Caki2 (cell line): ENCODE measurements at places on chromosomes 4 and X. TPM values are rescaled to one million over a fixed set of nuclear protein-coding genes. Genes with fewer than 3 reads are reported as not detected.

- no peak for DNase-seq
Observed at GRCh38 chrX:74449937-74450330, 28.6 kb downstream of the SLC16A2 start.

DNA sequence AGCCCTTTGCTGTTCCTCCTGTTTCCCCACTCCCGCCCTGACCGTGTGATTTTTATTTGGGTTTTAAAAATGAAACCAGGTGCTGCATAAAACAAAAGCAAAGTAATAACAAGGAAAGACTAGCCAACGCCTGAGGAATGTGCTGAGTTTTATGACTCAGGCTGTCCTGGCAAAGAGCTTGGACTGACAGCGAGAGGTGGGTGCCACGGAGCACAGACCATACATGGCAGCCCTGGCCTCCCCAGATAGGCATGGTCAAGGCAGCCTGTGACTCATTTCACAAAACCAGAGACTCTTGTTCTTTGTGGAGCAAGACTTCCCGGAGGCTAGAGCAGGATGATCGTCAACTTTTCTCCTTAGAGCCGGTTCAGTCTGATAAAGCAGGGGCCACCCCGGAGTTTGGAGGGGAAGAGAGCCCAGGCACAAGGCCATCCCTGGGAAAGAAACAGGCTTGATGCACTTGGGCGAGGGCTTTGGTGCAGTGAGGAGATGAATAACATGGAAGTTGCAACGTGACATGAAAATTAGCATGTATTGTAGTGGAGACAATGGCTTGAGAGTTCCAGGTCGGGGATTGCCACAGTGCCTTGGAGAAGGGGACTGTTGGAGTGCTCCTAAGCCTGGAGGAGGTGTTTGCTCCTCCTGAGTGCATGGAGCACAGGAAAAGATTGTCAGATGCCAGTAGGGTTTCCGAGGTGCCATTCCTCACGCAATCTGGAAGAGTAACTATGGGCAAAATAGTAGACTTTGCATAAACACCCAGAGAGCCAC is 54.8 kb downstream of the C4orf51 start:
- peak; percentile 90 for DNase-seq

DNA sequence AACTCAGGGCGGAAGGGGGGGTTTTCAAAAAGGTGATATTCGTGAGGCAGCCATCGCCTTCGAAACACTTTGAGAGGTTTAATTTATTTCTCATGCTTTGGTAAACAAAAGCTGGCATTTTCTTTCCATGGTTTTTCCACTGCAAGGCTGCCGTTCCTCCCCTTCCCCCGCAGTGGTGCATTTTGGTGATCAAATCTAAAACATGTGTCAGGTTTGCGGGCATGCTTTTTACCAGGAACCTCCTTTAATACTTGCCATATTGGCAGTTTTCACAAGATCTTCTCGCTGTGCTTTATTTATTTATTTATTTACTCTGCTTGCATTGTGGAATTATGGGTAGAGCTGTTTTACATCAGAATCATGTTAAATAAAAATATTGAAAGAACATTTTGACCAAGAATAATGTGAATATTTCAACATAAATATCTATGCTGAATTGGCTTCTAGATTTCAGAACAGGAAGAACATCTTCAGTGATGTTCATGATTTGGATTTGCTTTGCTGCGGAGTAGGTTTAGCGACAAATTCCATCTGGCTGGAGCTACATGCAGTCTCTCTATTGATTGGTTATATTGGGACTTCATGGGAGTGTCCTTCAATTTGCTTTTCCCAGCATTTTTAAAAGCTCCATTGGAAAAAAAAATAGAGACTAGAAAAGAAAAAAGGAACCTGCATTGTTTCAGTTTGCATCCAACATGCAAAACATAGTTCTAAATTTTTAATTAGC is 54.4 kb downstream of the STOX2 start:
- DNase-seq, result no peak

GRCh38 chrX:137366018-137366633 is 199.8 kb upstream of the ZIC3 start:
- DNase-seq, result no peak

DNA sequence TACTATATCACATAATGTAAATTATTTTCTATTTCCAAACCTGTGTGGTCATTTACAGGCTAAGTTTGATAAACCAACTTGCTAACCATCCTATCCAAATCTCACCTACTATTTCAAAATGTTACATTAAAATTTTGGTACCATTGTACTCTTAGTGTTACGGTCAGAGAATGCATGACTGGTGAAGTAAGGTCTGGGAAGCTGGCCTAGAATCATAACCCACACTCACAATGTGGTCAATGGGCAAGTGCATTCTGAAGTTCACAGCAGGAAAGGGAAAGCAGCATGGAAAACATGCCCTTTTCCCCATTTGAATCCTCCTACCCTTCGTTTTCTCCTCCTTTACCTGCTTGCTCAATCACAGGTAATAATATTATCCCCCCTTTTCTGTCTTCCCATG is 54.4 kb downstream of the PPP3CA start:
- no peak for DNase-seq

GRCh38 chr4:181538431-181538830 is 704.8 kb upstream of the TENM3 start:
- DNase-seq, result no peak

DNA sequence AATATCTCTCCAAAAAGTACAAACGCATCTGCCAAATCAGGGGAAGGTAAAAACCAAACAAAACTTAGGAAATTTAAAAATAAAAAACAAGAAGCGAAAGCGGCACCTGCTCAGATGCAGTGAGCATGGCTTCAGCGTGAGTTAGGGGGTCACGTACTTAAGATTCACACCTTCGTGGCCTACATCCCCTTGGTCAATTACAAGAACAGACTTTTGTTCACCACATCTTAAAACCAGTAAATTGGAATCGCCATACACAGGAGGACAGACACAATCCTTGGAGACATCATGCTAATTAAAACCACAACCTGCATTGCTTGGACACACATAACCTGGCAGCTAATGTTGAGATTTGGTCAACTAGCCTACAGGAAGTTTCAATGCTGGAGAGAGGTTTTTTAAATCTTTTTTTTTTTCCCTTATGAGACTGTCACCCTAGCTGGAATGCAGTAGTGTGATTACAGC is 12.5 kb upstream of the SEL1L3 start:
- DNase-seq, result no peak

Gene COL4A5
- 1.0 and 11.0 TPM in 2 replicates for total RNA-seq

Gene DMP1
- total RNA-seq, result not detected in 2 replicates
